Activated CD4-positive, alpha-beta T cell treated with anti-CD3 and anti-CD28 coated beads, Interleukin-10, Interleukin-2, amounts not matched to agents 100 ng/mL and 50 ng/mL, durations not matched to agents 16 hours and 8 hours (primary cell): ENCODE measurements at places on chromosomes 16 and 17.

- DNase-seq, result no peak
These were observed 3.9 kb downstream of the PPM1E start for GRCh38 chr17:58759522-58759921.

DNA sequence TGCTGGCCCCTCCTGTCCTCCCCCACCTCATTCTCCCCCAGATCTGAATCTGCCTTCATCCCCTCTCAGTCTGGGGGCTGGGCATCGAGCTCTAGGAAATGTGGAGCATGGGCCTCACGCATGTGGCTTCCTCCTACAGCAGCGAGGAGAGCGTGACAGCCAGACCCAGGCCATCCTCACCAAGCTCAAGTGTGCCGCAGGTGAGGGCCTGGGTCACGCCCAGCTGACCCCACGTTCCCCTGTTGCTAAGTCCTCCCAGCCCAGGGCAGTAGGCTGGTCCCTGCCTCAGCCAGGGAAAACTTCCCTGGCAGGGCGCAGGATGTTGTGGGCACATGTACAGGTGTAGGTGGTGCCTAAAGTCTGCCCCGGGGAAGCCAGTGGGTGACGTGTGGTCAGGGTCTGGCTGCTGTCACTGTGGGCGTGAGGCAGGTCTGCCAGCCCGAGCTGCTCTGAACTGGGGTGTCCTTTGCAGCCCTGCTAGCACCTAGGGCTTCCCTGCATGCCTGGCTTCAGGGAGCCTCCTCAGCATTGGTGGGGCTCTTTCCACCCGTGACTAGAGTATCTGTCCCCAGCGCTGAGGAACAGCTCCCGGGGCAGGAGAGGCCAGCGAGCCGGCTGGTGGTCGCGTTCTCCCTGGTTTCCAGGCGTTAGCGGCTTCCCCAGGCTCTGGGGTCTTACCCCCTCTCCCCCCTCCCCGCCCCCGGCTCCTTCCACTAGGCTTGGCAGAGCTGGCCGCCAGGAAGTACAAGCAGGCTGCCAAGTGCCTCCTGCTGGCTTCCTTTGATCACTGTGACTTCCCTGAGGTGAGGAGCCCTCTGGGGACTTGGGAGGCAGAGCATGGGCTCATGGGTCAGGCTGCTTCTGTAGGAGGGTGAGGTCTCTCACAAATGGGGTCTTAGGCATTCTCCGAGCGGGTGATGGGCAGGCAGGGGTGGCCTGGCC lies 3.6 kb downstream of the GPS1 start:
- no peak for DNase-seq

DNA sequence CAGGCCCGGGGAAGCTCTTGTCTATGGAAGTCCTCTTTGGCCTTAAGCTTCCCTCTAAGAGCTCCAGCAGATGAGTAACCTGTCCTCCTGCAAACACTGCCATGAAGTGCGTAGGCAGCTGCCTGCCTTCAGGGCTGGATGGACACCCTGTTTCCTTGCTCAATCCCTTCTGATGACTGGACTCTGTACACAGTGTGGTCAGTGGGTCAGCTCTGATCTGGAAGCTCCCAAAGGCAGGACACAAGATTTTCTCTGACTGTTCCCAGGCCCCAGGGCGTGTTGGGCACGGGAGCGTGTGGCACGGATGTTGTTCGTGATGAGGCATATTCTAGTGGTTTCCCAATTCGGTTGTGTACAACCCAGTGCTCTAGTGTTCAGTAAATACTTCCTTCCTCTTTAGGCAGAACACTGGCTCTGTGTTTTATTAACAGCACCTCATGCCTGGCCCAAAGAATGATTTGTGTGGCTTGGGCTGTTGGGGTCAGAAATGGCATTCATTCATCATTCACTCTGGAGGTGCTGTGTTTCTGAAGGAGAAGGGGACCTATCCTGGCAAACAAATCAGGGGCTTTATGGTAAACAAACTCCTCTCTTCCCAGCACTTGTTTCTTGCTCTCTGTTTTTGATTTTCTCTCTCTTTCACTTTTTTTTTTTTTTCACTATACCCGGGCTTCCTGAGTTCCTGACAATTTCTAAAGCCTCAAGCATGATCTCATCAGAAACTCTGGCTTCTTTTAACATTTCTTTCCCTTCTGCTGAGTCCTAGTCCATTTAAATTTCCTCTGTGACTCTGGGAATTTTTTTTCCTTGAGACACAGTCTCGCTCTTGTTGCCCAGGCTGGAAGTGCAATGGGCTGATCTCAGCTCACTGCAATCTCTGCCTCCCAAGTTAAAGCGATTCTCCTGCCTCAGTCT lies 12.0 kb upstream of the RNF157 start:
- DNase-seq, result peak; percentile 79

DNA sequence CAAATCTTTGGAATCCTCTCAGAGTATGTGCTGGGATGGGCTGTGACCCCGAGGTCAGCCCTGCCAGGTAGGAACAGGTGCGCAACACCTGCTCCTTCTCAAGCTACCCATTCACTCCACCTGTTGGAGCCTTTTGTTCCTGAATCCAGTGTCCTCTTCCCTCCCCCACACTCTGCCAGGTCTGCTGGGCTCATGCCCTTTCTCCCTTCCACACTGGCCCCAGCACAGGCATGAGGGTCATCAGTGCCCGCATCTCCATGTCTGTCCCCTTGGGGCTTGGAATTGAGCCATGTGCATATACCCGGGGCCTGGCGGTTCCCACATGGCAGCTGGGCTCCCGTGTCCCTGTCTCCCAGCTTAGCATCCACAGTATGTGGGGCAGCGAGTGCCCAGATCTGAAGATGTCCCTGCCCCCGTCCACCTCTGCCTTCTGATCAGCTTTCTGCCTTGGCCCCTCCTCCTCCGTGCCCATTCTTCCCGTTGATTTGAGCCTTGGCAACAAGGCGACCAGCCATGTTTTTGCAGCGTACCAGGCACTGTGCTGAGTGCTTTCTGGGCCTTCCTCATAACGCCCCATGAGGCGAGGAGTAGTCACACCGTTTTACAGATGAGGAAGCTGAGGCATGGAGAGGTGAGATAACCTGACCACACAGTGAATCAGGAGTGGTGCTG lies 102.2 kb downstream of the RAP1GAP2 start:
- no peak for DNase-seq

- no peak for DNase-seq
These were observed 654 bp upstream of the SCNN1B start for GRCh38 chr16:23301251-23302044.

- no peak for DNase-seq
These were observed 128.7 kb downstream of the RPTOR start for GRCh38 chr17:80673152-80673920.

GRCh38 chr17:35875072-35875799 lies 4.9 kb downstream of the CCL5 start:
- no peak for DNase-seq

GRCh38 chr17:21756856-21757619 lies 64.7 kb downstream of the KCNJ18 start:
- no peak for DNase-seq

- no peak for DNase-seq
These were observed 2073.2 kb downstream of the TP53TG3F start for GRCh38 chr16:35532576-35532975.

DNA sequence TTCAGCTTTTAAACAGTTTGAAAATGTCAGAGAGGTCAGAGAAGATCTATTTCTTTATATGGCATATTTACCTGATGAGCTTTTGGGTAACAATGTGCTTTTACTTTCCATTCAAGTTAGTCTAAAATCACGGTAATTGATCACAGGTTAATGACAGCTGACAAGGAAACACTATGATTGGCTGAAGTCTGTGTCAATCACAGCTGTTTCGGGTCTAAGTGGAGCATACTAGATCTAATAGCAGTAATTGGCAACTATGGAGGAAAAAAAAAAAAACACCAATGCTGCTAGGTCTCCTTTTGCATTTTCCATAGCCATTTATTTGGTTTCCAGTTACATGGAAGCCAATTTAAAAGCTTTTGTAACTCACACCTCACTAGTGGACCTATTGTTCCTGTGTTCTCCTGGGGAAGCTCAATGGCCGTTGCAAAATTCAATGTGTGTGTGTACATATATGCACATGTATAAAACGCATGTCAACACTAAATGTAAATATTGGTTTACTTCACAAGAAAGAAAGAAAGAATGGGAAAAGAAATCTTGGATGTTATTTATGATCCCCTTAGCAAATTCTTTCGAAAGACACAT lies 568.3 kb upstream of the ZFHX3 start:
- DNase-seq, result no peak

DNA sequence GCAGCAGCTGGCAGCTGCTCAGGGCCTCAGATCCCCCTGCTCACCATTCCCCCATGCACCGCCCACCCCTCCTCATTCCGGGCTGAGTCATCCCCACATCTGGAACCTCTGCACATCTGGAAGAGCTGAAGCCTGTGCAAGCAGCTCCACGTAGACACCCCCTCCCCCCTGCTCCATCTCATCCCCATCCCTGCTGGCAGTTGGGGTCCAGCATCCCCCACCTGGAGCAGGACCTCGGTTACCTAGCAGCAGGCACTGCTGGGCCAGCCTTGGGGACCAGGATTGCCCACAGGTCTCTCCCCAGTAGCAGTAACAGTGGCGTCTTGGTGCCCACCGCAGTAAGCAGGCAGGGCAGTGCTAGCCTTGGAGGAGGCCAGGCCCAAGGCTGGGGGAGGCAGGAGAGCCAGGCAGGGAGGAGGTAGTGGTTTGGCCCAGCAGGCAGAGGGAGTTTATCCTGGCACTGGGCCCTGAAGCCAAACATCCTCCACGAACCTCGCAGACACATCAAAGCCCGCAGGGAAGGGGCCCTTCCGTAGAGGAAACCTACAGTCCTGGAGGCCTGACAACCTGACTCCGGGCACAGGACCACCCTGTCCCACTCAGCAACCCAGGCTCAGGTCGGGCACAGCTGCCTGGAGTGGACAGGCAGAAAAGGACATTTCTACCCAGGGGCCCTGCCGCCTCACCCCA lies 7.7 kb upstream of the TMEM92 start:
- no peak for DNase-seq

GRCh38 chr17:78974635-78975591 lies 4.8 kb downstream of the LGALS3BP start:
- DNase-seq, result peak; percentile 51

- DNase-seq, result no peak
These were observed 674 bp downstream of the TOM1L1 start for GRCh38 chr17:54901230-54901822.

DNA sequence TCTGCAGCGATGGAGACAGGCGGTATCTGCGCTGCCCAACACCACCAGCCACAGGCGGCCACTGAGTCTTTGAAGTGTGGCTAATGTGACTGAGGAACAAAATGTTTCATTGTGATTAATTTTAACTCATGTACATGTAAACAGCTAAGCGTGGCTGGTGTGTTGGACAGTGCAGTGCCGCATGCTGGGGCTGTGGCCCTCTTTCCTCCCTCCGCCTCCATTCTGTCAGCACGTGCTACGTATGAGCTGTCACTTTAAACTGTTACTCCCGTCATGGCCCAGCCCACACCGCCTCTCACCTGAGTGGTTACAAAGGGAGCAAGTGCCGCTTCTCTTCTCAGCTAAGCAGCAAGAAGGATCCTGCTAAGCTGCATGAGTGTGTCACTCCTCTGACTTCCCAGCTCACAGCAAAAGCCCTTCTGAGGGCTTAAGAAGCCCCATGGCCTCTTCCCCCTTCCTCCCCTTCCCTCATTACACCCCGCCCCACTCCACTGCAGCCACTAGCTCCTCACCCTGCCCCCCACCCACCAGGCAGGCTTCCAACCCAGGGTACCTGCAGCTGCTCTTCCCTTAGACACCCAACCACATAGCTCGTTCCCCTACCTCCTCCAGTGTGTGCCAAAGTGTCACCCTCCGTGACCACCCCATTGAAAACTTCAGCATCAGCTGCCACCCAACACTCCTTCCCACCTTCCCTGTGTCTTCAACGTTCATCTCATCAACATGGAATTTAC lies 15.0 kb downstream of the HASPIN start:
- DNase-seq, result peak; percentile 80

- DNase-seq, result no peak
These were observed 38.1 kb upstream of the DLX4 start for GRCh38 chr17:49930880-49931279.
